ENCODE measurements at places on chromosomes 16 and 17.

- no peak for DNase-seq
Measured at GRCh38 chr16:2229632-2230250, 6.3 kb downstream of the E4F1 start.

GRCh38 chr17:6491071-6491700 lies 46.9 kb downstream of the PIMREG start:
- DNase-seq, result no peak

GRCh38 chr17:15446036-15446435 lies 21.4 kb downstream of the CDRT4 start:
- no peak for DNase-seq

DNA sequence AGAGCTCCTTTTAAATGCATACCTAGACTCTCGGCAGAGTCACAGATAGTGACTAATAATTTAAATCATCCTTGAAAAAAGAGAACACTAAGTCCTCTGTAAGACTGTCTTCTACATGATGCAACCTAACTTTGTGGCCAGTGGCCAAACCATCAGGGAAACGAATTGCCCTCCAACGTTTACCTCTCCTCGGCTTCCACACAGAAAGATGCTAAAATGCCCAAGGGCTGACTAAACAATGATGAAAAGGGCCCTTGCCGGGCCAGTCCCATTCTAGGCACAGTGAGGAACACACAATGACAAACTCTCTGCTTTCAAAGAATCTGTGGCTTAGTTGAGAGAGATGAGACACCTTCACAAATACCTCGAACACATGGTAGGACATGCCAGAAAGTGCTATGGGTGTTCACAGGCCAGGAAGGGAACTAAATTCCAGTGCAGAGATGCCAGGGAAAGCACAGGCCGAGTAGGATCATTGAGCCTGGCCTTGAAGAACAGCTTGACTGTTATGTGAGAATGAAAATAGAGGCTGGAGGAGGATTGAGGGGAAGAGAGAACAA lies 35.3 kb upstream of the PITPNM3 start:
- DNase-seq, result no peak

DNA sequence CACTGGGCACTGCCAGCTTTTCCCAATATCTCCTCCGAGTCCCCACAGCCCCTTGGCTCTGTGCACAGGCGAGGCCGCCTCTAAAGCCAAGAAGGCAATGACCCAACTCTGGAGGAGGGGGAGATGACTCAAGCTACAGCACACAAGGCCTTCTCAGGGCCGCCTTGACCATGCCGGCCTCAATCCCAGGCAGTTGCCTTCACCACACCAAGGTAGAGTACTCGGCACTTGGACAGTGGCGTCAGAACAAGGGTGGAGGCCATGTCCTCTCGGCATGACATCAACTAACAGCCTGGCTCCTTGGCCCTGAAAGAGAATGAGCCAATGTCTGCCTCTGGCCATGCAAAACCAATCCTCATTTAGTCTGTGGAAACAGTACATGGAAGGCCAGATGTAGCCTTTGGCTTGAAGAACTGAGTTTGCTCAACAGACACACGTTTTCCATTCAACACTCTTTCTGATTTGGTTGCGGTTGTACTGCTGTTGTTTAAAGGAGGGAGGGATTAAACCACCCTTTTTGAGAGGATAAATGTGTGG lies 139.6 kb downstream of the XYLT1 start:
- no peak for DNase-seq

DNA sequence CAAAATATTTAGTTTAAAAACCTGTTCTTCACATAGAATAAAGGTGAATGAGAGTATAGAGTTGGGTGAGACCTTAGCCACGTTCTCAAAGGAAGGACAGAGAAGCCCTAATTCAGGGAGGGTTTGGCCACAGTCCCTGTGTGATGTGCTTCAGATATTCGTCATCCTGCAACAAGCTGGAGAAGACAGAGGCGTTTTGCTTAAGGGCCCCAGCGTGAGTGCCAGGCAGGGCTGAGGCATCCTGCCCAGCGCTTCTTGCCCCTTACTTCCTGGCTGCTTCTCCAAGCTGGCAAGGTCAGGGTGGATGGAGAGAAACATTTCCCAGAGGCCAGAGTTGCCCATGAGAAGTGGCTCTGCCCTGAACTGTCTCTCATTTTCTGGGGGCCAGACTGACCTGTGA lies 46.9 kb downstream of the AXIN2 start:
- no peak for DNase-seq

- DNase-seq, result no peak
Measured at GRCh38 chr17:40825599-40825998, 3.2 kb upstream of the KRT10 start.

DNA sequence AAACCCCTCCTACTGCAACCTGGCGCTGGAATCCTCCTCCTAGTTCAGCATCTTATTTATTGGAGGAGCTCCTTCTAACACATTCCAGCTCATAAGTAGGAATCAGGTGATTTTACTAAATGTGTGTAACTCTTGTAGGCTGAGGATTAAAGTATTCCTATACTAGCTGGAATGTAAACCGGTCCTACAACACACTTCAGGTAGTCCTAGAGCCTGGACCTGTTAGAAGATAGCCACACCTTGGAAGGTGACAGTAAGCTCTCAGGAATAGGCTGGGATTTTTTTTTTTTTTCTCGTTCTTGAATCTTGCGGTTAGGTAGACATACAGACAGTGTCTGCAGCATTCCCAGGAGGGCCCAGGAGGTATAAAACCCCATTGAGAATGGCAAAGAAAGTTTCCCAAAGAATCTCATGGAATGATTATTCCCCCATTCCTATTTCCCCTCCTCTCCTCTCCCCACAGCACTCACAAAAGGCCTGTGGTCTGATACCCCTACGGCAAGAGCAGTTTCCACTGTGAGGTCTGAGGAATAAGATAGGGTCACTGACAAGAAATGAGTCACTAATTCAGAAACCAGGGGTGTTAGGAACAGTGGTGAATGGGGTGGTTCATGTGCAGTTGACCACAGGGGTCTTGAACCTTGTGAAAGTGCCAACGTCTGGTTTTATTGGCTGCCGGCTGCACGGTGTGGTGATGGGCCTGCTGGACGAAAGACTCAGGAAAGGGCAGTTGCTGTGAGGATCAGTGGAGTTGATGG lies 267.1 kb downstream of the UTP18 start:
- DNase-seq, result no peak

DNA sequence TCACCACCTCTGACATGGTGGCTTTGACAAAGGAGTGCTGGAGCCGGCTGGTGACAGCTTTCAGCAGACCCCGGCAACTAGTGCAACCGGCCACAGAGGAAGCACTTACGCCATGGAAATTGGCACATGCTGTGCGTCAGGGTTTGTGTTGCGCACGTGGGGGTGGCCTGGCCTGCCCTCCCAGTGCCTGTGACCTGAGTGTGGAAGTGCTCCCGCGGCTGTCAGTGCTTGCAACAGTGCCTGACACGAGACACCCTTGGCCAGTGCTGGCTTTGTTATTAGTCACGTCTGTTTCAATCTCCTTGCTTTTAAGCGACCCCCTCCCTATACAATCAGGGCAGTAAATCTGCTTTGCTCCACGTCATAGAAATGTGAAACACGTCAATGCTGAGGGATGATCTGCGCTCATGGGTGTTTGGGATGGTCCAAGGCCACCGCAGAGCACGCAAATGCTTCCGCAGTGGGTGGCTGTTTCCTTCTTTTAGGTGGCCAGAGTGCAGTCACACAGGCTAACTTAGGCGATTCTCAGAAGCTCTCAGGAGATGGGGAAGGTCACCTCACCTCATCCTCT lies 64.3 kb downstream of the PGS1 start:
- no peak for DNase-seq

- DNase-seq, result peak; percentile 21
Measured at GRCh38 chr16:9817586-9817985, 364.6 kb downstream of the GRIN2A start.

Measured in NCI-H524 treated with DMSO at 0.1 percent for 48 hours (cell line).